ENCODE measurements at places on chromosomes 2 and 18.

GRCh38 chr2:109503191-109503590, 110.6 kb downstream of the SEPTIN10 start:
- DNase-seq: no peak

- DNase-seq: no peak
Measured at GRCh38 chr2:27712522-27712921, 48.8 kb downstream of the SLC4A1AP start.

GRCh38 chr2:14272396-14273075, 360.0 kb upstream of the LRATD1 start:
- DNase-seq: no peak

GRCh38 chr2:171081649-171082111, 79.0 kb downstream of the TLK1 start:
- peak; percentile 33 for DNase-seq

GRCh38 chr18:28269750-28270149, 92.8 kb upstream of the CDH2 start:
- no peak for DNase-seq

DNA sequence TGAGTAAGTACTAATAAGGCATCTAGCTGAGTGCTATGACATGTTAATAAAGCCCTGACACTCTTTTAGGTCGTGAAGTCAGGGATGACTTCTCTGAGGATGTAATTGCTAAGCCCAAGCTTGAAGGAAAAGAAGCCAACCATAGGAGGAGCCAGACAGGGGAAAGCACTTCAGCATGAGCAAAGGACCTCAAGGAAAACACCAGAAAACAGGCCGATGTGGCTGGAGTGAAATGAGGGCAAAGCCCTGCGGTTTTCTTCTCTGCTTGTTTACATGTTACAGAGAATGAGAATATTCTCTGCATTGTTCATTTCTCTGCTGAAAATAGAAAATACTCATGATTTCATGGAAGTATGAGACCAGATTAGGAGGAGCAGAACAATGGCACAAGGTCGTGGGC, 112.5 kb upstream of the ARHGAP28 start:
- DNase-seq: no peak

All from activated CD4-positive, alpha-beta T cell treated with anti-CD3 and anti-CD28 coated beads for 4 hours (primary cell).